Stimulated activated CD4-positive, alpha-beta T cell treated with anti-CD3 and anti-CD28 coated beads, Interleukin-4, amount 100 ng/mL, for 1 hour (primary cell): ENCODE measurements at places on chromosomes 5 and 9.

GRCh38 chr5:170603578-170604565 lies 100.1 kb downstream of the KCNIP1 start:
- peak; percentile 30 for DNase-seq

- no peak for DNase-seq
Measured at GRCh38 chr5:107184871-107185270, 485.9 kb downstream of the EFNA5 start.

DNA sequence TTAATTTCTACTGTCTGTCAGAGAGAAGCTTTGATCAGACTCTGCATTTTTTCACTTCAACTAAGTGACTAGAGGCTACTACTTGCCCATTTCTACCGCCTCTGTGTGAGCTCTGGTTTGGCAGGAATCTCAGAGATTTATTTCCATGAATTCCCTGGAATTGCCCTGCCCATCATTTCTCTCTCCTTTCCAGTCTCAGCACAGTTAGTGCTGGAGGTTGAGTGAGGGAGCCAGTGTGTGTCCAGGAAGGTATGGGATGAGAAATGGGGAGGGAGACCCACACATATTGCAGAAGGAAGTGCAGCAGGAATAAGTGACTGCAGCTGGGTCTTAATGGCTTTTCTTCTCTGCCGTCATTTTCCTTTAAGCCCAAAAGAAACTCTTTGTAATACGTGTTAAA lies 443.1 kb upstream of the ZNF462 start:
- DNase-seq, result no peak

DNA sequence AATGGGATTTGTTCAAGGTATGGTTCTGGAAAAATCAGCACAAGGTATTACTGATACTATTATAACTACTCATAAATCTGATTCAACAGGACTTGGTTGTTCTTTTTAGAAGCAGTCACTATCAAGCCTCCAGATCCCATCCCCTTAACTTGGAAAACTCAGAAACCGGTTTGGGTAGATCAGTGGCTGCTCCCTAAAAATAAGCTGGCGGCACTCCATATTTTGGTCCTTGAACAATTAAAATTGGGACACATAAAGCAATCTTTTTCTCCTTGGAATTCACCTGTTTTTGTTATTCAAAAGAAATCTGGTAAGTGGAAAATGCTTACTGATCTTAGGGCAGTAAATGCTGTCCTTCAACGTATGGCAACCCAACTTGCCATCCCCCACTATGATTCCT lies 104.2 kb downstream of the SYK start:
- DNase-seq, result no peak

DNA sequence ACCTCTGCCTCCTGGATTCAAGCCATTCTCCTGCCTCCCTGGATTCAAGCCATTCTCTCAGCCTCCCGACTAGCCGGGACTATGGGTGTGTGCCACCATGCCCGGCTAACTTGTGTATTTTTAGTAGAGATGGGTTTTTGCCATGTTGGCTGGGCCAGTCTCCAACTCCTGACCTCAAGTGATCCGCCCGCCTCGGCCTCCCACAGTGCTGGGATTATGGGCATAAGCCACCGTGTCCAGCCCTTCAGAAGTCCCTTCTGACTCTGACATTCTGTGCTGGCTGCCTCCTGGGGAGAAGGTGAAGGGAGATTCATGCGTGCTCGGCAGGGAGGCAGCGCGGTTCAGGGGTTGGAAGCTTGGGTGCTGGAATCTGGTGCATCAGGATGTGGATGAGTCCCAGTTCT lies 28.8 kb downstream of the PRRX2 start:
- no peak for DNase-seq

DNA sequence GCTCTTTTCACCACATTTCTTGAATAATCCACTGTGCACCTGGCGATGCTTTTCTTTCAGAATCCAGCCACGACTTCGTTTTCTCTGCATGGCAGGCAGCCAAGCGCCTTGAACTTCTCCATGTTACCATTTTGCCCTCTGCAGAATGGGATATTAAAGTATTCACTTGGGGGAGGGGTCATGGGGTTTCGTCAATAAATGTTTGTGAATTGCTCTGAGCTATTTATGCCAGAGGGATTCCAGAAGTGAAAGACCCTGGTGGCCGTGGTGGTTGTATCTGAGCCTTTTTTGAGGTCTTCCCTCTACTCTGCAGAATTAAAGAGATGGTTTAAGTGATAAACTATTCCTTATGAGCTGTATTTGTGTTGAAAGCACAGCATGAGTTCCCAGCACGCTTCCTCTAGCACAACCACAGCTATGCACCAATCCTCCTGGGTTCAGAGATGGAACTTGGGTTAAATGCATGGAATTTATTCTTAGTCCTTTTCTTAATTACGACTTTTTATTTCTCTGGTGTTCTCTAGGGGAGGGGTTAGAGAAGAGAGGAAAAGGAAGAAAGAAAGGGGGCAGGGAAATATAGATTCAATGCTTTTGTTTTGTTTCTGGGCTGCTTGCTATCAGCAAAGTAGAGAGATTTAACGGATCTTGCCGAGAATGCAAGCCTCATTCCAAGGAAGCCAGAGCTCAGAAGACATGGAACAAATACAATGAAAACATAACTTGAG lies 478.2 kb upstream of the TNC start:
- no peak for DNase-seq

DNA sequence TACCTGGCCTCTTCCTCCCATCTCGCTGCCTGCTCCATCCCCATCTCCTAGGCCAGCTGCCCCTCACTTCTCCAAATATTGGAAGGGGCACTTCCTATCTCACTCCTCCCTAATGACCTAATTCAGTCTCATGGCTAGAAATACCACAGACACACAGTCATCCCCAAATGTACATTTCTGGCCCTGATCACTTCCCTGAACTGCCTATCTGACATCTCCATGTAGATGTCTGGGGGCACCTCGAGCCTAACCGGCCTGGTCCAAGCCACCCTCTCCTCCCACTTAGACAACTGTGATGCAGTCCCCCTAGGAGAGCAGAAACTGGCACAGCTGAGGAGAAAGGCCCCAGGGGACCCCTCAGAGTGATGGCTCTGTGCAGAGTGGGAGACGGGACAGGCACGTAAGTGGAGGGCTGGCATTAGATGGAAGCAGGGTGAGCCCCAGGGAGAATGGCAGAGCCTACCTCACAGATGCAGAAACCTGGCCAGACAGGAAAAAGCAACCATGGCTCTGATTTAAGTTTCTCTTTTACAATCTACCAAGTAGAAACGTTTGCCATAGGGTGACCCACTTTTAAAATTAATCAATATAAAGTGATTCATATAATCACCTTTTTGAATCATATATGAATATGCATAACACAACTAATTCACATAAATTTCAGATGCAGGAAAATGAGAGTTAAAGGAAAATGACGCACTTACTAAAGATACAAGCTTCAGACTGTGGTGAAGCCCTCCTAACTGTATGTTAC lies 22.1 kb downstream of the CAMSAP1 start:
- DNase-seq, result no peak
